Left renal cortex interstitium (tissue), 4 donors: ENCODE measurements at places on chromosomes 11 and 22.

GRCh38 chr11:96054870-96055705, 131.2 kb upstream of the MTMR2 start:
- no peak for DNase-seq

DNA sequence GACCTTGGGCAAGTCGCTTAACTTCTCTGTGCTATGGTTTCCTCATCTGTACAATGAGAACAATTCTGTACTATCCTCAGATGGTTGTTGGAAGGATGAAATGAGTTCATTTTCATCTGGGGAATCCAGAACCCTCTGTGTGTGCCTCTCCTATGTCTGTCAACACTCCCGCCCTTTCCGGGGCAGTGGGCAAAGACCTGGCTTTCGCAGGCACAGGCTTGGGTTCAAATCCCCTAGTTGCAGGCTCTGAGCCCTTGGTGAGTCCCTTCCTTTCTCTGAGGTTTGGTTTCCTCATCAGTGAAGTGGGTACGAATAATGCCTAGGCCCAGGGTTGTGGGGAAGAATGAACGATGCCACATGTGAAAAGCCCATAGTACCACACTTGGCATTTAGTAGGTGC, 6.0 kb downstream of the PNPLA5 start:
- DNase-seq, result no peak

GRCh38 chr11:89493431-89493830, 2.3 kb upstream of the NOX4 start:
- no peak for DNase-seq

DNA sequence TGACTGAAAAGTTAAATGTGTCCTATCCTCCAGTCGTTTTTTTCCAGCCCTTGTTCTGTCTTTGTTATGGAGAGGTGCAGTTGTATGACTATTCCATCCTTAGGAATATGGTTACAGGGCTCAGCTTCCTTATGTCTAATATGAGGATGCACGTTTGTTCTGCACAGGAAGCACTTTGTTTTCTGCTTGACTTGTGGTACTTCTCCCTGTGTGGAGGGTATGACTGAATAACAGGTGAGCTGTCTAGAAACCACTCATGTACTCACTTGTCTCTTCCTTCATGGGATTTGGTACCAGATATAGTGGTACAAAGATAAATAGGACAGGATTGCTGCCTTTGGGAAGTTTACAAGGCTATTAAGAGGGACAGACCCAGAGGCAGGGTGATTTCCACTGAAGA, 17.4 kb downstream of the CABIN1 start:
- no peak for DNase-seq

DNA sequence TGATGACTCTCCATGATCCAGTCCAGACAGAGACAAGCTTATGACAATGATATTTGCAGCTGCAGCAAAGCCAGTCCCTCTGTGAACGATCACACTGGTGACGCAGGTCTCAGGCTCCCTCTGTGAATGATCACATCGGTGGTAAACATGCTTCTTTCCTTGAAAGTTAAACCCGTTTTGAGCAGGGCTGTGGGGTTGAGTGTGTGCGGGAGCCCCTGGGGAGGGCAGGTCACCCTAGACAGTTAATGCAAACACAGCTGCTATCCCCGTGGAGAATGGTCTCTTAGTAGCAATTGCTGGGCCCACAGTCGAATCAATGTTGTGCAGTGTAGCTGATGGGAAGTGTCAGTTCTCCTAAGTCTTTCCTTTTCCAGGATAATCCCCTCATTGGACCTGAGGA, 71.0 kb upstream of the KIRREL3 start:
- DNase-seq, result no peak

- no peak for DNase-seq
Measured at GRCh38 chr22:49601614-49602321, 225.9 kb downstream of the BRD1 start.

- DNase-seq, result no peak
Measured at GRCh38 chr11:75365711-75366181, 14.3 kb upstream of the ARRB1 start.

GRCh38 chr11:1050581-1051355, 14.2 kb upstream of the MUC6 start:
- DNase-seq, result no peak

DNA sequence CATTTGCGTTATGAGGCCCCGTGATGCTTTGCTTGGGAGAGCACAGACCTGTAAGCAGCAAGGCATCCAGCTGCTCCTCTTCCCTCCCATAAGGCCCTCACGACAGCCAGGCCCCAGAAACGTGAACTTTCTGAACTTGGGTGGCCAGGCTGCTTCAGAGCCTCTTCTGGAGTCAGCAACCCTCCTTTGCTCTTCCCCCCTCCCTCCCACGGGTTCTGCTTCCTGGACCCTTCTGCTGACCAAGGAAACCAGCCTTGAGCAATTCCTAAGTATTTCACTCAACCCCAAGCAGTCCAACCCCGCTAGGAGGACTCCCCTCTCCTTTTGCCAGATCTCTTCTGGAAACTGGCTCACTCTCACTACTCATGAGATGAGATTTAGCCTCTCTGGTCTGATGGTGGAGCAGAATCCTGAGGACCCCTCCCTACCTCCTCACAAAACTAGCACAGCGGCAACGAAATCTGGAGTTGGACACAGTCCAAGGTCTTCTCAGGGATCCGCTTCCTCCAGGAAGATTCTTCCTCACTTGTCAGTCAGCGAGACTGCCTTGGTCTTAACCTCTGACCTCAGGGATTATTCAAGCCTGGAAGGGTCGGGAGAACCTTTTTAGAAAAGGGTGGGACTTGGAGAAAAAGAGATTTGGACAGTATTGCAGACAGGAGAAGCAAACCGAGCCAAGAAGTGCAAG, 86.2 kb downstream of the UBASH3B start:
- DNase-seq, result no peak

- no peak for DNase-seq
Measured at GRCh38 chr11:90448256-90448655, 225.4 kb upstream of the CHORDC1 start.

DNA sequence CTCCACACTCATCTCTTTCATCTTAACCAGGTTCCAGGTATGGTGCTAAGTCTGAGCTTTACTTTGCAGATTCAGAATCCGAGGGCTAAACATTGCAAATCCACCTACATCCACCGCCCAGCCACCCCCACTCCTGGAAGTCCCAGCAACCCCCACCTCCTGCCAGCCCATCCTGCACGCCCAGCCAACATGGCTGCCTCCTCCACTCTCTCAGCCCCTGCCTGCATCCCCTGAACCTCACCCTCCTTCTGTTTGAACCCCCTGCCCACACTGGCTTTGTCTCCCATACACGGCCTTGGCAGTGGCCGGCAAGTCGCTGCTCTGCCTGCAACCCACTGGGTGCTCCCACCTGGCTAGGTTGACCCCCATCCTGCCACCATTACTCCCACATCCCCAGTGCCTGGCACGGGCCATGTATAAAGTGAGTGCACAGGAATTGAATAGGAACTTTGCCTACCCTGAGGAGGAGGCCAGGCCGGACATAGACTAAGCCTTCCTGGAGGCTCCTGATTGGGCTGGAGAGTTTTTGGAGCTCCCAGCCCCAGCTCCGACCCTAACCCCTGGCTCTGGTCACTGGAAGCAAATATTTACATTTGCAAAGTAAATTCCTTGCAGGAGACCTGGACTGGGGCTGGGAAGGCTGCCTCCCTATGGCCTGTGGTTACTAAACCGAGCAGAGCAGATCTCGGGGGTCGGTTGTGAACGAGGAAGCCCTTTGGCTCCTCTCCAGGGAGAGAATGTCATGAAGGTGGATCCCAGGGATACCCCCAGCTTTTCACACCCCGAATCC, 14.4 kb downstream of the EMID1 start:
- no peak for DNase-seq

GRCh38 chr11:72776117-72776843, 17.6 kb downstream of the STARD10 start:
- no peak for DNase-seq

GRCh38 chr11:8183111-8183510, 14.3 kb upstream of the RIC3 start:
- DNase-seq, result no peak

DNA sequence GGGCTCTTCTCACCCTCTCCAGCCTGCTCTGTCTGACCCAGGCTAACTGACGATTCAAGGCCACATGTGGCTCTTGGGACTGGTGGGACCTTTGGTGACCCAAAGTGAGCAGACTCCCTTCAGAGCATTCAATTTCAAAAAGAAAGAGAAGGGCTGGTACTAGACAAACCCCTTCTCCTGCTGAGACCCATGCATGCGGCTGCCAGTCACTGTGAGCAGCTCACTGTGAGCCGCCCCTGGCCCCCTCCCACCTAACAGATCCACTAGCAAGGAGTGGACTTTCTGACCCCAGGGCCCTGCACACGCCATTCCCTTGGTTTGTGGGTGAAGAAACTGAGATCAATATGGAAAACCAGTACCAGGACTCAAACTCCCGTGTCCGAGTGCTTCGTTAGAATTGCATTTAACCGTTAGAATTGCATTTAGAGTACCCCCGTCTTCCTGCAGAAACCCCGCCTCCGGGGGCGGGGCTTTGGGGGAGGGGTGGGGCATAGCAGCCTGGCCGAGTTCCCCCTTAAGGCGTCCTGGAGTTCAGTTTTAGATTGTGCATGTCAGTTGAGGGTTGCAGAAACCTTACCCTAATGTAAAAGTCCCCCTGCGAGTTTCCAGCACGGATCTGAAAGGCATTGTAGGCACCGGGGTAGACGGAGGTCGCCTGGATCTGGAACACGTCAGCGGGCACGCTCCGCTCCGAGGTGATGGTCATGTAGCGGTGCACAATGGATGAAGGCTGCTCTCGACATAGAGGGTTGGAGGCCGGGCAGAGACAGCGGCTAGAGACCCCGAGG, 5.1 kb downstream of the EFEMP2 start:
- no peak for DNase-seq

DNA sequence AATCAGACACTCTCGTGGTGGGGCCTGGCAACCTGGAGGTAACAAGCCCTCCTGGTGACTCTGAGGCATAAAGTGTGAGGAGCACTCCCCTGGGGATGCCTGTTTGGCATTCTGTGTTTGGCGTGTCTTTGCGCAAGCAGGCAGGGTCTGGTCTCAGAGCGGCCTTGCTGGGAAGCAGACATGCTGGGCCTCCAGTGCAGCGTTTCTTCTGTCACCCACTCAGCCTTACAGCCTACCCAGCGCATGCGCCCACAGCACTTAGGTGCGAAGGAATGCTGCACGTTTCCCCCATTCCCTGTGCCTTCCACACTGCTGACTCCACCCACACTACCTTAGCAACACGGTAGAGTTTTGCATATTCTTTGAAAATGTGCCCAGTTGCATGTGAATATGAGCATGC, 7.4 kb upstream of the CXCR5 start:
- DNase-seq, result no peak

DNA sequence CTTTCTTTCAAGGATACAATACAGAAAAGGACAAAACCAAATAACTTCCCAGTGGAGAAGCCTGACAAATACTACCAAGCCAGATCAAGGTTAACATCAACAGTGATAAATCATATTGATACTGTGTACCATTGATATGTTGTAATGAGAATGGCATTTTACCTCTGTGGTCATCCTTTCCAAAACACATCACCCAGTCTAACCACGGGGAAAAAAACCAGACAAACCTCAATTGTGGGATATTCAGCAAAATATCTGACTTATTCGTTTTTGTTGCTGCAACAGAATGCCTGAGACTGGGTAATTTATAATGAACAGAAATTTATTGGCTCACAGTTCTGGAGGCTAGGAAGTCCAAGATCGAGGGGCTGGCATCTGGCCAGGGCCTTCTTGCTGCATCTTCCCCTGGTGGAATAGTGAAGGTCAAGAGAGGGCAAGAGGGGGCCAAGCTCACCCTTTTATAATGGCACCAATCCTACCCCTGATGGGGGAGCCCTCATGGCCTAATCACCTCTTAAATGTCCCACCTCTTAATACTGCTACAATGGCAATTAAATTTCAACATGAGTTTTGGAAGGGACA, 66.1 kb downstream of the FAM76B start:
- no peak for DNase-seq

DNA sequence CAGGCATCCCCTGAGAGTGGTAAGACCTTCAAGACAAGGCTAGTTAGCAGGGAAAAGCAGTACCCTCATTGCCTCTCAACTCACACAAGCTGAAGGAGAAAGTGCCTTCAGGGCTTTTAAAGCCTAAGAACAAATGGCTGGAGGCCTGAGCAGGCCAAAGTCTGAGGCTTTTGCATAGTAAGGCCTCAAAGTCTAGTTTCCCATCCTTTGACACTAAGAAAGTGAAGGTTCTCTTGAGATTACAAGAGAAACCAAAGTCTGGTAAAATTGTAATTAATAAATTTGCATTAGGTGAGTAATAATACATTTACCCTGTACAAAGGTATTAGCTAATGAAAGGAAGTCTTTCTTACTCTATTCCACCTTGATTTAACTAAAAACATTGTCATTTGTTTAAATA, 47.0 kb upstream of the CCDC89 start:
- no peak for DNase-seq

DNA sequence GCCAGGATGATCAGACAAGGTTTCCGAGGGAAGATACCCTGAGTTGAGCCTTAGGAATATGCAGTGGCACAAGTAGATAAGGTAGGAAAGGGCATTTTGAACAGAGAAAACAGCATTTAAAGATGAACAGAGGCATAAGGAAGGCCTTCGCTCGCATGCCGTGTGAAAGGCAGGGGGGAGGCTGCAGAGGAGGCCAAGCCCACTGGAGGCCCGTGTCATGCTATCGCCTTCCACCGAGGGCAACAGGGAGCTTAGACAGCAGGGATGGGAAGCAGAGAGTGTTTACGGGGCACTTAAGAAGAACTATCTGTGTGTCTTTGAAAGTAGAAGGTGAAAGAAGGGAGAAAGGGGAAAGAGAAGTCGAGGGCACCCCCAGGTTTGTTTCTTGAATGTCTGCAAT, 148.3 kb downstream of the PKNOX2 start:
- DNase-seq, result no peak

DNA sequence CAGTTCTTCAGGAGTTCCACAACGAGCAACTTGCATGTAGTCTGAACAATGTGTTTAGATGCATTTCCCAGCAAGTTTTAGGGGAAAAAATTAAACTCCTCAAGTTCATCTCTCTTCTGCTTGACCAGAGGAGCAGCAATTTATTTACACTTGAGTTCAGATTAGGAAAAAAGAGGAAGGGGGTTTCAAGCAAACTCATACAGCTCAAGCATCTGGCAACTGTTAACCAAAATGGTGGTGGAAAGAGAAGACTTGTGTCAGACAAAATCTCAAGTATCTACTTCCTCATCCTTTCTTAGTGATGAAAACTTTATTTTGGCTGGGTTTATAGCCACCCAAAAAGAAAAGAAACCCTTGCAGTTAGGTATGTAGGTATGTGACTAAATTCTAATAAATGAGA, 29.1 kb upstream of the PICALM start:
- DNase-seq, result no peak

DNA sequence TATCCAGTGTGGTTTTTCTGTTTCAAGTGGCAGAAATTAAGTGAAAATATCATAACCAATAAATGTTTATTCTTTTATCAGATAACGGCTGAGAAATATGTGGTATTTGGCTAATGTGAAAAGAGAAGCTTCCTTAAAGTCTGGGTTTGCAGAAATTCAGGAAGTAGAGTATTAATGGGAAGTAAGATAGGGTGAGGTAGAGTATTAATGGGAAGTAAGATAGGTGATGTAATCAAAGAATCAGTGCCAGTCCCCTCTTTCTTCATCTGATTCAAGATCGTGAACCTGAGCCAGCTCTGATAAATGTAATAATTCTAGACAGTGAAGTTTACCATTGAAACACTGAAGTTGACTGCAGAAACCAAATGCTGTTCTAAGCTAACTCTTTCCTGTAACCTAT, 30.9 kb downstream of the TRPC6 start:
- DNase-seq, result no peak
